ENCODE measurements at places on chromosomes 2 and 18.

DNA sequence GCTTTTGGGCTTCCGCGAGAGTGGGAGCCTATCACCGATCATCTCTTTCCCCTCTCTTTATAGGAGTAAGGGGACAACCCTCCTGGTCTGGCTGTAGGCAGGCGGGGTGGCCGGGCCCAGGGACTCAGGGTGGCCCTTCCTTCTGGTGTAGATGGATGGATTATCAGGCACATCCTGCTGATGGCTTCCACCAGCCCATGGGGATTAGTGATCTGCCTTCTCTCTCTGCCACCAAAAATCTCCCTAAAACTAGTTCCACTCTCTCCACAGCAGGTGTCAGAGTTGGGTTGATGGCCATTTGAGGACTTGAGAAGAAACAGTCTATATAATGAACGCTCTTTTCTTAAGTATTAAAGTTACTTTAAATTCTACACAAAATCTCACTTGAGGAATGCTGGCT lies 37.4 kb downstream of the NCK2 start:
- peak; percentile 48 for DNase-seq

DNA sequence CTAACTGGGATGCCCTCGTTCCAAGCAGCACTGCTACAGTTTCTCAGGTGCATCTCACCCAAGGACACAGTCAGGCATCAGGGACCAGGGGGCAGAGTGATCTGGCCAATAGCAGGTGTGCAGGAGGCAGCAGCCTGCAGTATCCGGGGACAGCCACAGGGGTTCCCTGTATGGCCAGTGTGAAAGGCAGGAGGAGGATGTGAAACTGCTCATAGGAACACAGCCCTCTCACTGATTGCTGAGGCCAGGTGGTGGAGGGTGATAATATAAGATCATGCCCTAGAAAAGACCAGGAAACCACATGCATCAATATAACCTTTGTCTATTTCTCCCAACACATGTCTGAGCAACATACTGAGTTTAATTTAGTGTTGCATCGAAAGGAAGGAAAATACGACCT lies 112.7 kb upstream of the TACR1 start:
- no peak for DNase-seq

GRCh38 chr2:206481056-206481455 lies 37.7 kb downstream of the ADAM23 start:
- no peak for DNase-seq

GRCh38 chr2:81437456-81438000 lies 1133.0 kb upstream of the LRRTM1 start:
- no peak for DNase-seq

Measured in CD4-positive, alpha-beta T cell treated with Interleukin-12 subunit alpha and Interleukin-12 subunit beta, for 1 hour (primary cell).